Kidney epithelial cell (primary cell): ENCODE measurements at places on chromosomes 7 and 10. TPM values are rescaled to one million over a fixed set of nuclear protein-coding genes. Genes with fewer than 3 reads are reported as not detected.

The IFRD1 gene
- total RNA-seq = 85.5 and 87.3 TPM in 2 replicates

The CABCOCO1 gene
- 0.07 and 0.33 TPM in 2 replicates for total RNA-seq

The TDRD1 gene
- not detected in 2 replicates for total RNA-seq

The OR6B1 gene
- not detected in 2 replicates for total RNA-seq

The NACAD gene
- 4.9 and 6.9 TPM in 2 replicates for total RNA-seq

The PLXNA4 gene
- 0.14 and 5.9 TPM in 2 replicates for total RNA-seq

The AKR1C2 gene
- 0.27 and 2.0 TPM in 2 replicates for total RNA-seq

The AMZ1 gene
- total RNA-seq = 2.8 and 5.6 TPM in 2 replicates

The SUGCT gene
- 4.0 and 10.1 TPM in 2 replicates for total RNA-seq

The PLA2G12B gene
- not detected in 2 replicates for total RNA-seq

The RBP3 gene
- total RNA-seq = not detected in 2 replicates

The ZNF735 gene
- total RNA-seq = not detected in 2 replicates

The NEBL gene
- total RNA-seq = 6.9 and 8.9 TPM in 2 replicates

The BTBD16 gene
- 2.0 TPM in 1 of 2 replicates, not detected in the other for total RNA-seq

The ATG9B gene
- 0.55 and 2.1 TPM in 2 replicates for total RNA-seq

The EPHB4 gene
- 138 TPM in 2 replicates for total RNA-seq

The ELN gene
- total RNA-seq = 0.07 TPM in 1 of 2 replicates, not detected in the other

The HNRNPH3 gene
- 23.0 and 35.3 TPM in 2 replicates for total RNA-seq

The CALY gene
- total RNA-seq = 0.96 TPM in 1 of 2 replicates, not detected in the other

The ATXN7L1 gene
- total RNA-seq = 2.4 and 3.1 TPM in 2 replicates

The TLX1 gene
- total RNA-seq = not detected in 2 replicates

The AUTS2 gene
- 9.9 and 19.2 TPM in 2 replicates for total RNA-seq

The ZNF394 gene
- 15.2 and 25.9 TPM in 2 replicates for total RNA-seq

The MMP21 gene
- 0.07 and 0.08 TPM in 2 replicates for total RNA-seq

The GALNT17 gene
- total RNA-seq = 3.3 and 5.0 TPM in 2 replicates

The GRM3 gene
- not detected in 2 replicates for total RNA-seq

The GNAT3 gene
- not detected in 2 replicates for total RNA-seq

The SPDYE16 gene
- not detected in 2 replicates for total RNA-seq

The LAMB1 gene
- 245 and 264 TPM in 2 replicates for total RNA-seq

The ZNF25 gene
- total RNA-seq = 4.9 and 5.2 TPM in 2 replicates

The ANKRD26 gene
- total RNA-seq = 4.5 and 6.1 TPM in 2 replicates

The SLC35G1 gene
- 1.2 and 3.3 TPM in 2 replicates for total RNA-seq

The TMEM26 gene
- 0.33 and 0.41 TPM in 2 replicates for total RNA-seq

The CFTR gene
- total RNA-seq = 8.7 and 10.3 TPM in 2 replicates

The MSS51 gene
- total RNA-seq = 0.54 and 0.55 TPM in 2 replicates

The GIMAP7 gene
- total RNA-seq = not detected in 2 replicates

The EIF3B gene
- total RNA-seq = 149 and 153 TPM in 2 replicates

The DPP6 gene
- 0.82 and 0.84 TPM in 2 replicates for total RNA-seq

The ASIC3 gene
- total RNA-seq = 0.04 and 0.41 TPM in 2 replicates

The IFIT5 gene
- 24.9 and 28.8 TPM in 2 replicates for total RNA-seq

The ABCB1 gene
- total RNA-seq = 3.0 and 5.0 TPM in 2 replicates

The AGR3 gene
- total RNA-seq = not detected in 2 replicates

The CNTNAP2 gene
- total RNA-seq = 14.0 and 15.1 TPM in 2 replicates

The ADK gene
- total RNA-seq = 35.5 and 43.6 TPM in 2 replicates

The WNT8B gene
- 0.07 TPM in 1 of 2 replicates, not detected in the other for total RNA-seq

The MNX1 gene
- total RNA-seq = 2.0 and 2.7 TPM in 2 replicates

The CALML3 gene
- not detected in 2 replicates for total RNA-seq

The DGKI gene
- total RNA-seq = 3.5 and 6.4 TPM in 2 replicates

The PDLIM1 gene
- total RNA-seq = 54.7 and 58.1 TPM in 2 replicates

The CYP2C8 gene
- 0.21 TPM in 1 of 2 replicates, not detected in the other for total RNA-seq

The SLC39A12 gene
- not detected in 2 replicates for total RNA-seq

The AKR1C4 gene
- total RNA-seq = not detected in 2 replicates

The CYP3A5 gene
- 0.25 TPM in 1 of 2 replicates, not detected in the other for total RNA-seq

The GIMAP6 gene
- total RNA-seq = 0.34 TPM in 1 of 2 replicates, not detected in the other

The NXPH1 gene
- total RNA-seq = not detected in 2 replicates
